ENCODE measurements at places on chromosomes 3 and 15. TPM values are rescaled to one million over a fixed set of nuclear protein-coding genes. Genes with fewer than 3 reads are reported as not detected.

MORC1 gene
- not detected for total RNA-seq

OIP5 gene
- 0.51 TPM for total RNA-seq

PRSS50 gene
- total RNA-seq: 0.11 TPM

RTP1 gene
- not detected for total RNA-seq

LOXL1 gene
- total RNA-seq: 15.9 TPM

TYRO3 gene
- 5.6 TPM for total RNA-seq

FAM174B gene
- total RNA-seq: 13.0 TPM

ACTRT3 gene
- total RNA-seq: 0.84 TPM

SLC28A2 gene
- total RNA-seq: not detected

CNTN4 gene
- 2.5 TPM for total RNA-seq

QRICH1 gene
- 52.9 TPM for total RNA-seq

PARP9 gene
- 14.0 TPM for total RNA-seq

WDR93 gene
- total RNA-seq: not detected

MASP1 gene
- 129 TPM for total RNA-seq

PTX3 gene
- 0.16 TPM for total RNA-seq

CKMT1A gene
- total RNA-seq: 0.43 TPM

SNTN gene
- not detected for total RNA-seq

SYNM gene
- 311 TPM for total RNA-seq

CLDN18 gene
- not detected for total RNA-seq

LXN gene
- 3.9 TPM for total RNA-seq

TGM5 gene
- not detected for total RNA-seq

PLA1A gene
- 2.0 TPM for total RNA-seq

EFHB gene
- total RNA-seq: not detected

MPI gene
- total RNA-seq: 60.8 TPM

LTF gene
- 4.8 TPM for total RNA-seq
